Suppressor macrophage treated with lipopolysaccharide for 1 hour (primary cell): ENCODE measurements at places on chromosomes 6 and 20.
A peak's percentile ranks its signal among the peaks of the same experiment; 100 is the strongest.

DNA sequence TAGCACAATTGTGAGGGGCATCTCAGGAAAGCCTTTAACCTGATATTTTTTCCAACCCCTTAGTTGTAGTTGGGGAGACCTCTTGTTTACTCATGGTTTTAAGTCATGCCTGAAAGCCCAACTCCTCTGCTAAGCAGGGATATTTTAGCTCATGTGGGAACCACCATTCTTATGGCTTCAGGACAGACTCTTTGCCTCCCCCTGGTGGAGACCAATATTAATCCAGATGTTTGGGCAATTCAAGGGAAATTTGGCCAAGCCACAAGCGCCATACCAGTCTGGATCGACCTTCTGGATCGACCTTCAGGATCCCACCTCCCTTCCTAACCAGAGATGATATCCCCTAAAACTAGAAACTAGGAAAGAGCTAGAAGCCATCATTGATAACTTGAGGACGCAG lies 211.2 kb downstream of the C6orf118 start:
- no peak for DNase-seq

GRCh38 chr6:92377137-92377536 lies 1042.2 kb downstream of the EPHA7 start:
- no peak for DNase-seq

- no peak for DNase-seq
These were observed 25.1 kb upstream of the CCR6 start for GRCh38 chr6:167097770-167098169.

- no peak for DNase-seq
These were observed 2.0 kb downstream of the NAA20 start for GRCh38 chr20:20019123-20019522.

DNA sequence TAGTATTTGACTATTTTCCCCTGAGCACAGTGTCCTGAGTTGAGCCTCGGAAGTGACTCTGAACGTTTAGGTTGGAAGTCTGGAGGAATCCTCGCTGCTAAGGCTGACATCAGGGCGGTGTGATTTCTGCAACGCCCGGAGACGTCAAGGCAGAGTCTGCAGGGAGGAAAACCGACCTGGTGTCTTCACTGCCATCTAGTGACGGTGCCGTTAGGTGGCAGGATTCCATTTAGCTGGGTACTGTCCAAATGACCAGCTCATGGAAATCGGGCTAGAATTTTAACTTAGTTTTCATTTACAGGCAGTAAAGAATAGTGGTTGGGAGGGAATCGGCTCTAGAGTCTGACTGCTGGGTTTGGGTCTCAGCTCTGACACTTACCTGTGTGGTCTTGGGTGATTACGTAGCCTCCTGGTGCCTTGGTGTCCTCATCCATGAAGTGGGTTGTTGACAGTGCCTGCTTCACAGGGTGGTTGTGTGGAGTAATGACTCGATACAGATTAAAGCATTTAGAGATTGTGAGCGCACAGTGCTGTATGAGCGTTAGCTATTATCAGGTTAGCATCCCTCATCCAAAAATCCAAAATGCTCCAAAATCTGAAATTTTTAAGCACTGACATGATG lies 35.0 kb downstream of the FOXF2 start:
- DNase-seq: peak; percentile 70

GRCh38 chr20:57801581-57801980 lies 91.8 kb upstream of the PMEPA1 start:
- no peak for DNase-seq

DNA sequence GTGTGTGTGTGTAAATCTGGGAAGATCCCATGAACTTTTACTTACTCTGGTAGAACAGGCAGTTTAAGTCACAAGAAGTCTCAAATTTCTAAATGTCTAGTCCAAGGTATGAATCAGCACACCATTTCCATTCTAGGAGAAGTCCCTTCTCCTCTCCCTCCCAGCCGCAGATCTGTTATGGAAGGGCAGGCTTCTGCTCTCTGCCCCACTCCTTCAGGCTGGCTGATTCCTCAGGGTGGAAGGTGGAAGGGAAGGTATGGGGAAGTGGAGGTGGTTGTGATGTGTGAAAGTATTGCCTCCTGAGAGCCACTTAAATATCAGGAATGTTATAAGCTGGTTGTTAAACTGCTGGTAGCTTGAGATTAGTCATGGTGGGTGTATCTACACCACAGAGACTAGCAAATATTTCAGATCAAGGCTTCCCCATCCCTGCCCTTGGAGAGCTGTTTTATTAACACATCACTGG lies 44.5 kb upstream of the LAMA4 start:
- DNase-seq: peak; percentile 75

GRCh38 chr6:70846207-70846835 lies 110.5 kb downstream of the B3GAT2 start:
- DNase-seq: no peak

- DNase-seq: no peak
These were observed 6.0 kb upstream of the SMIM28 start for GRCh38 chr6:138371720-138372119.

DNA sequence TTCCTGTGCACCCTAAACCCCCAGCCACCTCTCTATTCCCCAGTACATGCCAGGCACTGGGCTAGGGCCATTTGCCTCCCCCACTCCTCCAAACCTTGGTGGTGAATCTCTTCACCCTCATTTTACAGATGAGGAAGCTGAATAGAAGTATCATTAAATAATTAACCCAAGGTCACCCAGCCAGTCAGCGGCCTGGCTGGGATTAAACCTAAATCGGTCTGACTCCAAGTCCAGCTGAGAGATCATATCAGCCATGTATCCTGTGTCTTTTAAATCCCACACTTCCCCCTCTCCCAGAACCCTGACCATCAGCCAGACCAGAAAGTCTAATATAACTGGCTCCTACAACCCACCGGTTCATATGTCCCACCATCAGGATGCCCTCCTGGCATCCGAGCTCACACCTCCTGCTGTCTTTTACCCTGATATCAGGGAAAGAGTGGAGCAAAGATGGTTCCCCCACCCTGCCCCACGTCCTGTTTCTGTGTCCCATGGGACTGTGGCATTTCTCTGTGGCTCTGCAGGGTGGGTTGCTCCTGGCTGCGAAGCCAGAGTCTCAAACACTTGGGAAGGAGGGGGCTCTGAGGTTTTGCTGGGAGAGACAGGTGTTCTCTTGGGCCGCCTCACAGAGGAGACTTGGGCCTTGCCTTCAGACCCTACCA lies 145.3 kb downstream of the VEGFA start:
- DNase-seq: no peak

- no peak for DNase-seq
These were observed 34.7 kb downstream of the KIF25 start for GRCh38 chr6:168032005-168032760.

- no peak for DNase-seq
These were observed 108.5 kb downstream of the EPM2A start for GRCh38 chr6:145626857-145627256.

DNA sequence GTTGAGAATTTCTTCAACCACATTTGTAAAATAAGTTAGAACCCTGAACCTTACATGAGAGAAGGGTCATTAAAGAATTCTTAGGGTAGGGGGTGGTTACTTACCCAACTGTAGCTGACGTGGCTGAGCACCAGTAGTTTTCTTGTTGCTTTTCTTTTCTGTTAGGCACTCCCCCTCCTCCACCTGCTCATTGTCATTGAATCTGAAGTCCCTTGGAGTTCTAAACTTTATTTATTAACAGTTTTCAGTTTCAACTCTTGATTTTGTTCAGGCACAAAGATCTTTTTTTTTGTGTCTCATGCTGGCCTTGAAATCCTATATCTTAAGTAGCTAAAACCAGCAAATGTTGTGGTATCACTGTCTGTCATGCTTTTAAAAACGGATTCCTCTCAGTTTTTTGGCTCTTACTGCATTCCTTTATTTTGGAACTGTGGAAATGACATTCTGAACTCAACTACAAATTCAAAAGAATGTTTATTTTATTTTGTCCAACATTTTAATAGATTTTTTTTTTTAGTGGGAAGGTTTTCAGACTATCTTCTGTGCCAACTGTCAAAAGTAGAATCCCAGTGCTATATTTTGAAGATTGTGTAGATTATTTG lies 465.2 kb downstream of the PHF3 start:
- no peak for DNase-seq

DNA sequence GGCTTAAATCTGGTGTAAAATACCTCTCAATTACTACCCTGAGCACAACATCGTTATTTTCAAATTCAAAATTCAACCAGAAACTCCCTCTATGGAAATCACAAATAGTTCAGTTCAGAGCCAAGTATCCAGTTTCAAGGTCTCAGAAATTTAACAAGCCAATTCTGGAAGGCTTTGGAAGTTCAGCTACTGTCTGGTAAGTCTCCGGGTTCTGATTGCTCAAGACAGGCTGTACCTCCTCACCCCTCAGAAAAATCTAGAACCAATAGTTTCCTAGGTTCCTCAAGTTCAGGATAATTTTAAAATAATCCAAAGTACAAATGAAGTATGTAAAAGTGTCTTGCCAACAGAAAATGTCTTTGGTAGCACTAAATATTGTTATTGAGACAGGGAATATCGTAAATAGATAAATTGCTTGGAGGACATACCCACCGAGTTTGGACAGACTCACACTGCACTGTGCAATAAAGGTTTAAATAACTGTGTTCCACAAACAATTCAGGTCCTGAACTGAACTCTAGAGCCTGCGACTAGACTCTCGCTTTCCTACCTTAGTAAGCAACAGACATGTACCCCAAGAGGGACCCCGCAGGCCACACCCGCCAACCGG lies 729 bp downstream of the ATG5 start:
- peak; percentile 29 for DNase-seq

DNA sequence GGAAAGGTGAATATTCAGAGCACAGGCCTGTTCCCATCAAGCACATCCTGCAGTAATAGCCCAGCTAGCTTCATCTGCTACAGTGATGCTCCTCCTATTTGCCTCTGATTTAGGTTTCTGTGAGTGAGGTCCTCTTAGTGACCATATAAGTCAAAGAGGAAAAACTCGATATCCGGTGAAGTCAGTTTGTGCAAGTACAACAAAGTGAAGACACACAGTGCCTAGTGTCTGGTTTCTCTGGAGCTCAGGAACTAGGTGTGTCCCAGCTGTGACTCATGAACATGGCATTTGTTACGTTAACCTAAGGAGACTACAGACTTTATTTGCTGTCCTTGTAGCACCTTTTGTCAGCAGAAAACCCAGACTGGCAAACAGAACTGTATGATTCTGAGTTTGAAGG lies 33.9 kb downstream of the EDN1 start:
- DNase-seq: no peak

DNA sequence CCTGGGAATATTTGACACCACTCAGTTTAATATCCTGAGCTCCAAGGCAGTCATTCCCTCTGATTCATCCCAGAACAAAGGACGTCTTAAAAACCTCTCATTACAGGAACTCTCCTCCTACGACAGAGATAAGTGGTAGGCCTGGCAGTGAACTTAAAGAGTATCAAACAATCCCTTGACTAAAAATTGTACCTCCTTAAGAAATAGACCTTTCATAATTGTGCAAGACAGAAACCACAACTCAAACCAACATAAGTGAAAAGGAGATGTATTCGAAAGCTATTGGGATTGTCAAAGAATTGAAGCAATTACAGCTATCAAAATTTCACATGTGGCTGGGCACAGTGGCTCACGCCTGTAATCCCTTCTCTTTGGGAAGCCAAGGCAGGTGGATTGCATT lies 19.1 kb upstream of the BNIP5 start:
- DNase-seq: no peak

GRCh38 chr20:8997701-8998117 lies 71.2 kb upstream of the PLCB4 start:
- DNase-seq: no peak

DNA sequence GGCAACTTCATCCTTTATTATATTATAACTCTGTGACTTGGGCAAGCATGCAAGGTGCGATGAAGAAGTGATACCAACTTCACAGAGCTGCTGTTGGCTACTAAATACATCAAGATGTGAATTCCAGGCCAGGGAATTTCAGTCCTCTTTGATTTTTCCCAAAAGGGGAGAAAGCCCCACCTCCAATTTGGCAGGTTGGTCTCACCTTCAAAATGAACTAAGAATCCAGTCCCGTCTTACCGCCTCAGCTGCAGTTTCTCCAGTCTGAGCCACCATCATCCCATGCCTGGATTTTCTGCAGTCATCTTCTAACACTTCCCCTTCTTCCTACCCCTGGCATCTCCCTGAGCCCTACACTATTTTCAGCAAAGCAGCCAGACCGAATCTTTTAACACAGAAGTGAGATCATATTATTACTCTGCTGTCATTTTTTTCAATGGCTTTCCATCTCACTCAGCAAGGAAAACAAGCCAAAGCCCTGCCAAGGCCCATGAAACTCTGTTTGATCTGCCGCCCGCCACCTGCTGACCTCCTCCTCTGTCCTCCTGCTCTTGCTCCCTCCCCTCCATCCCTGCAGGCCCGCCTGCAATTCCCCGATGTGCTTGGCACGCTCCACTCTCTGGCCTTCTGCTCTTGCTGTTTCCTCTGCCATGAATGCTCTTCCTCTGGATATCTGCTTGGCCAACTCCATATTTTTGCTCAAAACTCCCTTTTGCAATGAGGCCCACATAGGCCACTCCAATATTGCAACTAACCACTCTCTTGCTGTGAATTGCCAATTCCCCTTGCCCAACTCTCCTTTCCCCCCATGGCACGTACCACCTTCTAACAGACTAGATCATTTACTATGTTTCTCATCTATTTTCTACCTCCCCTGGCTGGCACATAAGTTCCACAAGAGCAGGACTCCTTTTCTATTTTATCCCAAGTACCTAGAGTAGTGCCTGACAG lies 46.0 kb upstream of the TAGAP start:
- peak; percentile 48 for DNase-seq

GRCh38 chr6:10382322-10382721 lies 32.6 kb downstream of the TFAP2A start:
- no peak for DNase-seq

DNA sequence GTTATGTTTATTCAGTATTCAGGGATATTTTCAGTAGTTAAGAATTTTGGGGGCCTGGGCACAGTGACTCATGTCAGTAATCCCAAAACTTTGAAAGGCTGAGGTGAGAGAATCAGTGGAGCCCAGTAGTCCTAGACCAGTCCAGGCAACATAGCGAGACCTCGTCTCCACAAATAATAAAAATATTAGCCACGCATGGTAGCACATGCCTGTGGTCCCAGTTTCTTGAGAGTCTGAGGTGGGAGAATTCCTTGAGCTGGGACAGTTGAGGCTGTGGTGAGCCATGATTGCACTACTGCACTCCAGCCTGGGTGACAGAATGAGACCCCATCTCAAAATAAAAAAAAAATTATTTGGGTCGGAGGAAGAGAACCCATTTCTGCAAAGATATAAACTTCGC lies 20.3 kb downstream of the ADGRG6 start:
- no peak for DNase-seq

DNA sequence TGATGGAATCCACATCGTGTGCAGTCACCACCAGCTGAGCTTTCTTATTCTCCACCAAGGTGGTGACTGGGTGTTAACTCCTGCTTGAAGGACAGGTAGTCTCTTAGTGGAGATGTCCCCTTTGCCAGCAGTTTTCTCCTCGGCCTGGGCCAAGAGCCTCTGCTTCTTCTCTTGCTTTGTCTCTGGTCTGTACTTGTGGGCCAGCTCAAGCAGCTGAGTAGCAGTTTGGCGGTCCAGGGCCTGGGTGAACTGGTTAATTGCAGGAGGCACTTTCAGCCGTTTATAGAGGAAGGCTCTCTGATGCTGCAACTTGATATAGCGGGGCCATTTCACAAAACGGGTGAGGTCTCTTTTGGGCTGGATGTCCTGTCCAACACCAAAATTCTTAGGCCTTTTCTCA lies 76.0 kb upstream of the NNAT start:
- no peak for DNase-seq

GRCh38 chr20:18164356-18164755 lies 26.7 kb downstream of the KAT14 start:
- no peak for DNase-seq
